Suprapubic skin (tissue), 4 donors: ENCODE measurements at places on chromosomes 2 and 18. TPM values are rescaled to one million over a fixed set of nuclear protein-coding genes. Genes with fewer than 3 reads are reported as not detected.

GRCh38 chr2:127721311-127721977 is 20.1 kb downstream of the SFT2D3 start:
- DNase-seq = no peak
- H3K4me1 ChIP-seq = no peaks in the 10 kb centered on the region
- H3K27ac ChIP-seq = no peak overlapping the region
- no peak overlapping the region for H3K4me3 ChIP-seq
- H3K36me3 ChIP-seq = peaks cover 57% of the 10 kb centered on the region

DNA sequence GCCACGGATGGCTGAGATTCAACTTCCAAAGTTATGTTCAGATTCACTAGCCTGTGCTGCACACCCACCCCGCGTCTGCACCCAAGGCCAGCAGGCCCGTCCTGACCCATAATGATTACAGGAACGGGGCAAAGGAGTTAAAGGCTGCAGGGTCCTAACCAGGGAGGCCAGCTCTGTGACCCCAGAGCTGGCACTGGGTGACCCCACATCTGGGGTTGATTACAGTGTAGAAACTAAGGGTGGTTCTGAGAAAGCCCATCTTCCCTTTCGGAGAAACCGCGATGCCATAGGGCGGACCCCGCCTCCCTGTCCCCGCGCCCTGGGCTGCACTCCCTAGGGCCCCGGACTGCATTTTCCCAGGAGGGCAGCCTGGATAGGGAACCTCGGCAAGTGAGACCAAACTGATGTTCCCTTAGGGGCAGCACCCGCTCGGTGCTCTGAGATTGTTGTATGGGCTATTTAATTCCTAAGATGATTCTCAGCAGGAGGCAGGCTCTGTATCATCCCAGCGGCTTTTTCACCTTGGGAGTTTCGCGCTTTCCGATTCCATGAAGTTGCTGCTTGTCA is 2.2 kb upstream of the GPR148 start:
- no peak for DNase-seq
- no peak overlapping the region for H3K27ac ChIP-seq
- H3K4me1 ChIP-seq = peaks cover 20% of the 10 kb centered on the region
- H3K4me3 ChIP-seq = peak overlapping the region; percentile 47
- H3K36me3 ChIP-seq = no peaks in the 10 kb centered on the region

- H3K4me3 ChIP-seq = no peak overlapping the region
- H3K4me1 ChIP-seq = no peaks in the 10 kb centered on the region
- H3K27ac ChIP-seq = no peak overlapping the region
- no peaks in the 10 kb centered on the region for H3K27me3 ChIP-seq
- H3K36me3 ChIP-seq = no peaks in the 10 kb centered on the region
- DNase-seq = no peak
These were observed 129.5 kb upstream of the TRIB2 start for GRCh38 chr2:12587228-12587627.

DNA sequence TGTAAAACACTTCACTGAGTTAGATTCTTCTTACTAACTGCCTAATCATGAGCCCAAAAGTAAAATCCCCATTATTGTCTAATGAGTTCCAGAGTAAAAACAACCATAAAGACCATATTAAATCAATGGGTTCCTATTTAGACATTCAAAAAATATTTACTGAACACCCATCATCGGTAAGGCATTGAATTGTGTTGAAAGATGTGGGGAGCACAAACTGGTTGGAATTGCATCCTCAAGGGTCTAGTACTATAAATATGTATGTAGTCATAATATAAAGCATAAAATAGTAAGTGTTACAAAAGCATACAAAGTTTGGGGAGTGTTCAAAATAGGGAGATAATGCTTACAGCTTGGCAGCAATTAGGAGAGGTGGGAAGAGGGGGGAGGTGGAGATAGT is 3.0 kb upstream of the MARCHF4 start:
- H3K27ac ChIP-seq = no peak overlapping the region
- H3K27me3 ChIP-seq = peaks cover 48% of the 10 kb centered on the region
- no peak for DNase-seq
- peaks cover 18% of the 10 kb centered on the region for H3K4me1 ChIP-seq

- peak overlapping the region; percentile 24 for H3K27ac ChIP-seq
- H3K36me3 ChIP-seq = no peaks in the 10 kb centered on the region
- H3K27me3 ChIP-seq = peaks cover under 1% of the 10 kb centered on the region
These were observed 210.1 kb downstream of the NDUFA10 start for GRCh38 chr2:239814861-239815601.

DNA sequence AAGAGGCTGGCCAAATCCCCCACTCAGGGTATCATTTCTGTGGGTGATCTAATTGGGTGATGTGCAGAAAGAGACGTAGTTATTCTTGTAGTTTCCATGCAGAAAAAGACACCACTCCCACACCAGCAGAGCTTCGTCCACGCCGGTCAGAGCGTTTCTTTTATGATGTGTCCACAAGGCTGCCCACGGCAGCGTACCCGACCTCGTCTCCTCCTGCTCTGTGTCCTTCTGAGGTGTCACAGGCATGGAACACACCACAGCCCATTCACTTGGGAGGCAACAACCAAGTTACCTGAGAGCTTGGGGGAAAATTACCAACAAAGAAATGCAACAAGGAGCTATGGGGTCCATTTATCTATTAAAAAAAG is 131.3 kb downstream of the PXDN start:
- no peak for DNase-seq
- H3K4me1 ChIP-seq = peaks cover 3% of the 10 kb centered on the region
- H3K27ac ChIP-seq = no peak overlapping the region
- no peaks in the 10 kb centered on the region for H3K36me3 ChIP-seq
- H3K4me3 ChIP-seq = no peak overlapping the region

DNA sequence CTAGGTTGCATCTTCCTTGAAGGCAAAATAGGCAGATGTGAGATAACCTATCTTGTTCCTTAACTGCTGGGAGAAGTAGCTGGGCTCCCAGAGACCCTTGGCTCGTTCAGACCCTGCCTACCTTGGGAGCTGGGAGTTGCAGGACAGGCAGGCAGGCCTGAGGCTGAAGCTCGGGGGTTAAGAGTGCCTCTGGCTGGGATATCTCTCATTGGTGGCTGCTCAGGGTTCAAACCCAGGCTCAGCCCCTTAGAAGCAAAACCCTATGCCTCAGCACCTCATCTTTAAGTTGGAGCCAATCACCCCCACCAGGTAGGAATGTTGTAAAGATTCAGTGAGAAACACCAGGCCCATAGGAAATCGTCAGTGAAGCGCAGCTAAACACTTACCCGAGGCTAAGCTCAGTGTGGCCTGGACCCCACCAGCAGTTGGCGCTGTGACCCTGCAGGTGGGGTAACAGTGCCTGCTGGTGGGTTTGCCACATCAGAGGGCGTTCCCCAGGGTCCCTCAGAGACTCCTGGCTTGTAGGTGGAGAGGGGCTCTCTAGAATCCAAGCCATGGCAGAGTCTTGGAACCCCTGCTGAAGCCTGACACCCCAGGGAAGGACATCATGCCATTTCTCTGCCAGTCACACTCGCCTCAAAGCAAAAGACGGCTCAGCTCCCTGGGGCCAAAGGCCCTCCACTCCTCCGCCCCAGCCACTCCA is 54.6 kb upstream of the GPR17 start:
- no peak overlapping the region for H3K27ac ChIP-seq
- no peaks in the 10 kb centered on the region for H3K36me3 ChIP-seq
- peak; percentile 61 for DNase-seq

GRCh38 chr2:239393388-239393940 is 7.4 kb downstream of the HDAC4 start:
- no peaks in the 10 kb centered on the region for H3K27me3 ChIP-seq
- peaks cover 8% of the 10 kb centered on the region for H3K36me3 ChIP-seq
- no peak overlapping the region for H3K4me3 ChIP-seq

DNA sequence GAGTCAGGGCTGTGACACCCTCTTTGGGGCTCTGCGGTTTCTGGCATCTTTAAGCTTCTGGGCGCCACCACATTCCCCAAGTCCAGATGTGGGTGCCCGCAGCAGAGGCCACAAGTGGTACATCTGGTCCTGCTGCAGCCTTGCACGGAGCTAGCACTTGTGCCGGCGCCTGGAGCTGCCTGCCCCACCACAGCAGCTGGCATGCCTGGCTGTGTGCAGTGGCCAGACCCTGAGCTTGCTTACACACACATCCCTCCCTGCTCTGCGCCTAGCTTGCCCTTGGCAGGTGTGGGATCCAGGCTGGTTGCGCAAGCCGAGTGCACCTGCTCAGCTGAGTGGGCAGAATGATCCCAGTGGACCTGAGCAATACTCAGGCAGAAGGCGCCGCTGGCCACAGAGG is 27.3 kb downstream of the SLC4A10 start:
- no peaks in the 10 kb centered on the region for H3K27me3 ChIP-seq
- no peaks in the 10 kb centered on the region for H3K4me1 ChIP-seq
- H3K27ac ChIP-seq = no peak overlapping the region
- no peak overlapping the region for H3K4me3 ChIP-seq

- H3K4me3 ChIP-seq = no peak overlapping the region
- no peaks in the 10 kb centered on the region for H3K4me1 ChIP-seq
- H3K36me3 ChIP-seq = no peaks in the 10 kb centered on the region
- no peak for DNase-seq
- H3K27me3 ChIP-seq = no peaks in the 10 kb centered on the region
- no peak overlapping the region for H3K27ac ChIP-seq
These were observed 15.8 kb downstream of the DGKD start for GRCh38 chr2:233369897-233370685.

DNA sequence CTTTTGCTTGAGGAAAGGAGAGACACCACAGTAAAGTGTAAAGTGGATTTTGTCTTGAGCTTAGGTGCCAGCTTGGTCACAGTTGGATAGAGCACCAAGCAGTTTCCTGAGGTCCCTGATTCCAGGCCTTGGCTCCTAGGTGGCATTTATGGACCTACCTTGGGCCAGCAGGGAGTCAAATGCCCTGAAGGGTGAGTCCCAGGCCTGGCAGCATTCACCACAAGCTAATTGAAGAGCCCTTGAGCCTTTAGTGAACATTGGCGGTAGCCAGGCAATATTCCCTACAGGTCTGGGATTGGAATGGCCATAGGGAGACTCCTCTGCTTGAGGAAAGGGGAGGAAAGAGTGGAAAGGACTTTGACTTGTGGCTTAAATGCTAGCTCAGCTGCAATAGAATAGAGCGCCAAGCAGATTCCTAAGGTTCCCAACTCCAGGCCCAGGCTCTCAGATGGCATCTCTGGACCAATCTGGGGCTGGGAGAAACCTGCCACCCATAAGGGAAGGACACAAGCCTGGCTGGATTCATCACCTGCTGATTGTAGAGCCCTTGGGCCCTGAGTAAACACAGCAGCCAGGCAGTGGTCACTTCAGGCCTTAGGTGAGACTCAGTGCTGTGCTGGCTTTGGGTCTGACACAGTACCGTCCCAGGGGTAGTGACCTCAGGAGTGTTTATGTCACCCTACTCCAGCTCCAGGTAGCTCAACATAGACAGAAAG is 137.5 kb upstream of the OTOS start:
- no peak overlapping the region for H3K4me3 ChIP-seq
- H3K36me3 ChIP-seq = no peaks in the 10 kb centered on the region
- H3K27ac ChIP-seq = no peak overlapping the region
- peaks cover 11% of the 10 kb centered on the region for H3K27me3 ChIP-seq
- no peaks in the 10 kb centered on the region for H3K4me1 ChIP-seq
- no peak for DNase-seq

- peaks cover 29% of the 10 kb centered on the region for H3K4me1 ChIP-seq
- peak overlapping the region; percentile 57 for H3K4me3 ChIP-seq
- peak overlapping the region; percentile 75 for H3K27ac ChIP-seq
These were observed 909 bp downstream of the TGFA start for GRCh38 chr2:70552501-70553333.

DNA sequence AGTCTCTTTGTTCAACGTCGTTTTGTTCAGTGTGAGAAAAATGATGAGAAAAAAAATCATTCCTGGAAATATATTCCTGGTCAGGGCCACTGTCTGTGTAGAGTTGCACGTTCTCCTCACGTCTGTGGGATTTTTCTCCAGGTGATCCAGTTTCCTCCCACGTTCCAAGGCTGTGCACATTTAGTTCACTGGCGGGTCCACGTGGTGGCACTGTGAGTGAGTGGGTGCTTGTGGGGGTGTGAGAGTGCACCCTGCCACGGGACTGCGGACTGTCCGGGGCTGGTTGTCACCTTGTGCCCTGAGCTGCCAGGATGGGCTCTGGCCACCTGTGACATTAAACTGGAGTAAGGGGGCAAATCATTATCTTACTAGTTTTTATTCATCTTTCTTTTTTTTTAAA is 30.3 kb upstream of the ACYP2 start:
- no peak overlapping the region for H3K4me3 ChIP-seq
- no peak overlapping the region for H3K27ac ChIP-seq
- no peak for DNase-seq
- H3K4me1 ChIP-seq = peaks cover 9% of the 10 kb centered on the region
- no peaks in the 10 kb centered on the region for H3K27me3 ChIP-seq
- H3K36me3 ChIP-seq = no peaks in the 10 kb centered on the region

GRCh38 chr2:237524631-237525030 is 37.6 kb downstream of the MLPH start:
- no peak for DNase-seq
- peaks cover 4% of the 10 kb centered on the region for H3K36me3 ChIP-seq
- H3K4me1 ChIP-seq = no peaks in the 10 kb centered on the region
- H3K27ac ChIP-seq = no peak overlapping the region

GRCh38 chr18:60413944-60414547 is 41.5 kb upstream of the MC4R start:
- no peak overlapping the region for H3K4me3 ChIP-seq
- H3K36me3 ChIP-seq = no peaks in the 10 kb centered on the region
- H3K27me3 ChIP-seq = no peaks in the 10 kb centered on the region
- DNase-seq = no peak
- H3K4me1 ChIP-seq = no peaks in the 10 kb centered on the region
- no peak overlapping the region for H3K27ac ChIP-seq

- H3K4me3 ChIP-seq = no peak overlapping the region
- H3K36me3 ChIP-seq = no peaks in the 10 kb centered on the region
- no peaks in the 10 kb centered on the region for H3K27me3 ChIP-seq
These were observed 35.1 kb downstream of the GALM start for GRCh38 chr2:38700881-38701458.

GRCh38 chr18:41933778-41934177 is 21.3 kb upstream of the PIK3C3 start:
- no peaks in the 10 kb centered on the region for H3K27me3 ChIP-seq
- DNase-seq = no peak
- no peak overlapping the region for H3K4me3 ChIP-seq

DNA sequence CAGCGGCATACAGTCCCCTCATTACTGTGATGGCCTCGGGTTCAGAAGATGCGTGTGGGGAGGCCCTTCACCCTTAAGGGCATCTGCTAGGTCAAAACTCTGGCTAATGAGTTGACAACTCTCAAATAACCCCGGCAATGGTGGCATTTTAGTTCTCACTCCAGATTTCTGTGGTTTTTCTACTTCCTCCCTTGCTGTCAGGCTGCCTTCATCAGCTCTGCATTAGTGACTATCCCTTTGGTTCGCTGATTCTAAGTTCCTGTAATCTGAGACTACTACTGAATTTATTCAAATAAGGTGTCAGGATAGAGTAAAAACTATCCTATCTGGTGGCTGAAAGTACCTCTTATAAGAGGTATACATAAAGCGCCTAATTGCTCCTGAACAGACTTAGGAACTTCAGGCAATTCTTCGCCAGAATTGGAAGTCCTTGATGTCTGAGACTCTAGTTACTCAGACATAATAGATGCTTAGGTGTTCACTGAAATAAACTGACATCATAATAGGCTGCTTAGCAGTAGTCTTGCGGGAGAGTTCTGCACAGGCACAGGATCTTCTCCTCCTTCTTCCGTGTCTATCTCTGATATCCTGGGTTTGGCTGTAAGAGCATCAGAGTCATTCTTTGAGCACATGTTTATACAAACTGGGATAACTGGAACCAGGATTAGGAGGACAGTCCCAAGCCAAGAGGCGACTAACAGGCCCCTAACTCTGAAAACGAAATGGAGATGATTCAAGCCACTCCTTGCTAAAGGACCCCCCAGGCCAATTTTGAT is 194.5 kb downstream of the DNER start:
- H3K27ac ChIP-seq = no peak overlapping the region
- H3K27me3 ChIP-seq = no peaks in the 10 kb centered on the region
- no peaks in the 10 kb centered on the region for H3K36me3 ChIP-seq
- no peak for DNase-seq
- H3K4me1 ChIP-seq = peaks cover 7% of the 10 kb centered on the region

The BCL11A gene
- 150 TPM for total RNA-seq

The NLRC4 gene
- not detected for total RNA-seq

The SOX11 gene
- not detected for total RNA-seq

The ME2 gene
- total RNA-seq = 28.2 TPM

The RNF138 gene
- 28.6 TPM for total RNA-seq

The ARHGEF4 gene
- 128 TPM for total RNA-seq
